ENCODE measurements at places on chromosomes 6 and 20.
A peak's percentile ranks its signal among the peaks of the same experiment; 100 is the strongest.

DNA sequence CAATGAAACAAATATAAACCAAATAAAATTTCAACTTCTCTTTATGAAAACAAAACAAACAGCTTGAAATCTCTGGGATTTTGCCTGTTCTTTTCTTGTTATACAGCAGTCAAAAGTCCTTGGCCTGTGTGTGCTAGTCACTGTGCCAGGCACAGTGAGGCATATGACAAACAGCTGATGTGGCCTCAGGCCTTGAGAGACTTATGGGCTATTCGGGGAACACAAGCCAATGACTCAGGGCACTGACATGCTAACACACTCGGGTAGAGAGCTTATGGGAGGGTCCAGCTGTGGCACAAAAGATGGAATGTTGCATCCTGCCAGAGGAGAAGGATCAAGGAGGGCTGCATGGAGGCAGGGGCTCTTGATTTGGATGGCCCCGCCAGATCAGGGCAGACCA is 95.4 kb upstream of the NKX2-2 start:
- no peak for DNase-seq

DNA sequence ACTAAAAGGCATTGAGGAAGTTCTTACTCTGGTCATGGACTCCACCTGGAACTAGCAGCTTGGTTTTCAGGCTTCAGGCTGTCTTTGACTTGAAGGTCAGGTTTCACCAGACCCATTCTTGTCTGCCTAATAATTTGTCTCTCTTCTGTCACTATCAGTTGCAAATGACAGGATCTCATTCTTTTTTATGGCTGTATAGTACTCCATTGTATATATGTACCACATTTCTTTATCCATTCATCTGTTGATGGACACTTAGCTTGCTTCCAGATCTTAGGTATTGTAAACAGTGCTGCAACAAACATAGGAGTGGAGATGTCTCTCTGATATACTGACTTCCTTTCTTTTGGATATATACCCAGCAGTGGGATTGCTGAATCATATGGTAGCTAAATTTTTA is 73.1 kb upstream of the SYNCRIP start:
- DNase-seq, result no peak

DNA sequence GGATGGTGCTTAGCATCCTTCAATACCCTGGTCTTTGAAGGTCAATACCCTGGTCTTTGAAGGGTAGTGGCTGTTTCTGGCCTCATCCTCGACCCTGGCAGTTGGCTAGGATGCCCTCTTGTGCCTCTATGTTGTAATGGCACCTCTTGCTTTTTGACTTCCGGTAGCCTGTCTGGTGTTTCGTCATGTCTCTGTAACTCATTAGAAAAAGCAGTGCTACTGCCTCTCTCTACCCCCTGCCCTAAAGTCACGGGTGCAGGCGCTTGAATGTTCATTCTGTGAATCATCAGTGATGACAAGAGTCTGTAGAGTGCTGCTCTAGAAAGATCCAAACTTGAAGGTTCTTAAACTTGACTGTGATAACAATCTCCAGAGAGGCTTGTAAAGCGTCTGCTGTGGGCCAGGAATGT is 28.3 kb downstream of the RSPO4 start:
- peak; percentile 33 for DNase-seq

GRCh38 chr20:23868321-23868720 is 11.2 kb downstream of the CST5 start:
- no peak for DNase-seq

DNA sequence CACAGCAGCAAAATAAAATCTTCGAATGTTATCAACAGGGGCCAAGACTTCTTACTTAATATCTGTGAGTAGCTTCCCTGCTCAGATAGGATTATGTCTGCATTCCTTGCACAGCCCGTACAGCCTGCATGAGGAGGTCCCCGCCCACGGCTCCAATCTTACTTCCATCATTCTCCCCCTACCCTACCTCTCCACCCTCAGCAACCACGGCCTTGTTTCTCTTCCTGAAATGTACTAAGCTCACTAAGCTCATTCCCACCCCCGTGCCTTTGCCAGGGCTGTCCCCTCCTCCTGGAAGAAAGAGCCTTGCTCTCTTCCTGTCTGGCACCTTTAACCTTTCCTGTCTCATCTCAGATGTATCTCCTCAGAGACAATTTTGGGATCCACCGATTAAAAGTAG is 120.4 kb downstream of the BCAS1 start:
- DNase-seq, result no peak

DNA sequence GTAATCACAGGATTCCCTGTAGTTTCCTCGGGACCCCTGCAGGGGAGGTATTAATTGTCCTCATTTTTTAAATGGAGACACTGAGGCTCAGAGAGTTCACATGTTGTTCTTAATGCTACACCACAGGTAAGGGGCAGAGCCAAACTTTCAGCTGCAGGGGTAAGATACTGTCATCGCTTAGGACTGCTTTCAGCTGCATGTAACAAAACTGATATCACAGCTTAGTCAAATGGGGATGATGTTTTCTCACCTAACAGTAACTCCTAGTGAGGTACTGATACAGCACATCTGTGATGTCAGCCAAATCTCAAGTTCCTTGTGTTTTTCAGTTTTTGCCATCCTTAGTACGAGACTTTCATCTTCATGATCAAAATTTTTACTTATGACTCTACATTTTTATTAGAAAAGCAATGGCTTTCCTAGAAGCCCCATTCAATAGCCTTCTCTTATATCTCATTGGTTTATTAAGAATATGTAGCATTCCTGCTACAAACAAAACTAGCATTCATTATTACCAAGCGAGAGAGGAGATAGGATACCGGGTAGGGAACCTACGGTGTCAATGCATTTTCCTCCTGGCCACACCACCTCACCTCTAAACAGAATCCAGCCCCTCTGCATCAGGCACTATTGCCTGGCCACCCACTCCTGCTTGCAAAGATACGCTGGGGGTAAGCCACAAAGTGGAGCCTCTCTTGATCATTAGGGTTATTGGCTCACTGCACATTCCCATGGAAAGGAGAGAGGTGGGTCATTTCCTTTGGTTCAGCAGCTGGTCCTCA is 557.5 kb downstream of the CD83 start:
- no peak for DNase-seq

- no peak for DNase-seq
Measured at GRCh38 chr6:31765910-31766794, 3.7 kb downstream of the SAPCD1 start.

DNA sequence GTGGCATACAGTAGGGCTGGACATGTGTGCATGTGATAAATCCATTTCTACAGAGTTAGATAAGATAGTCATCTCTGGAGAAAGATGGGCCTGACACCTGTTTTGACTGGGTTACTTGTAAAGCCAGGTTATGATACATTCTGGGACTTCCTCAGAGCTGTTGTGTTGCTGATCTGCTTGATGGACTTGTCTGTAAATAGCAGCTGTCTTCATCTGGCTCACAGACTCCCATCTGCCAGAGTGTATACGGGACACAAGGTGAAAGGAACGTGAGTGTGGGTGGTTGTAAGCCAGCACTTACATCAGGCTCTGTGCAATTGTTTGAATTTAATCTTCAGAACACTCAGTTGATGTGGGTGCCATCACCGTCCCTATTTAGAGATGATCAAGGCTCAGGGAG is 49.8 kb downstream of the ZDHHC14 start:
- DNase-seq, result no peak

DNA sequence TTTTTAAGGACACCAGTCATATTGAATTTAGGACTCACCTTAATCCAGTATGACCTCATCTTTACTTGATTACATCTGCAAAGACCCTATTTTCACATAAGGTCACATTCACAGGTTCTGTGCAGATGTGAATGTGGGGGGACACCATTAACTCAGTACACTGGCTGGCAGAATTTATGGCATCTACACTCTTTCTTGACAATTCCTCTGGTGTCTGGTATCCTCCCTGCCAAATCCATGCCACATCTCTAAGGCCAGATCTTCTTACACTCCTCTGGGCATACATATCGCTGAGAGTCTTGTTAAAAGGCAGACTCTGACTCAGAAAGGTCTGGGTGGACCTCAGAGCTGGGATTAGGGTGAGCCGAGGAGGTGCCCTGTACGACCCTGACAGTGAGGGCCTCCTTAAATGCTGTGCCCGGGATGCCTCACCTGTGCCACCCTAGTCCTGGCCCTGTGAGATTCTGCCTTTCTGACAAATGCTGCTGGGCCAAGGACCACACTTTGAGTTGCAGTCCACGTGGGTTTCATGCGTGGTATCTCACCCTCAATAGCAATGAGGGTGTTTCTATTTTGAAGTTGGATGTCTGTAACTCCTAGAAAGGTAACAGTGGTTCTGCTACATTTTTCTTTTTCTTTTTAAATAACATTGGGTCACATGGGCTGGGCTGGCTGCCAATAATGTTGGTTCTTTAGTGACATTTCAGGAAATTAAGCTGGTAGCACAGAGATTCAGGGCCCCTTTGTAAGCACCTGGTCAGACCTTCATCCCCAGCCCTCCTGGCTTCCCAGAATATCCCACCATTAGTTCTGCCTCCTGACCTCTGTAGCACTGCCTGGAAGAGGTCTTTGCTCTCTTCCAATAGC is 17.2 kb upstream of the LRRN4 start:
- DNase-seq, result no peak

GRCh38 chr20:14450256-14450655 is 112.8 kb upstream of the FLRT3 start:
- no peak for DNase-seq

GRCh38 chr6:33316603-33317418 is 733 bp downstream of the ZBTB22 start:
- no peak for DNase-seq

DNA sequence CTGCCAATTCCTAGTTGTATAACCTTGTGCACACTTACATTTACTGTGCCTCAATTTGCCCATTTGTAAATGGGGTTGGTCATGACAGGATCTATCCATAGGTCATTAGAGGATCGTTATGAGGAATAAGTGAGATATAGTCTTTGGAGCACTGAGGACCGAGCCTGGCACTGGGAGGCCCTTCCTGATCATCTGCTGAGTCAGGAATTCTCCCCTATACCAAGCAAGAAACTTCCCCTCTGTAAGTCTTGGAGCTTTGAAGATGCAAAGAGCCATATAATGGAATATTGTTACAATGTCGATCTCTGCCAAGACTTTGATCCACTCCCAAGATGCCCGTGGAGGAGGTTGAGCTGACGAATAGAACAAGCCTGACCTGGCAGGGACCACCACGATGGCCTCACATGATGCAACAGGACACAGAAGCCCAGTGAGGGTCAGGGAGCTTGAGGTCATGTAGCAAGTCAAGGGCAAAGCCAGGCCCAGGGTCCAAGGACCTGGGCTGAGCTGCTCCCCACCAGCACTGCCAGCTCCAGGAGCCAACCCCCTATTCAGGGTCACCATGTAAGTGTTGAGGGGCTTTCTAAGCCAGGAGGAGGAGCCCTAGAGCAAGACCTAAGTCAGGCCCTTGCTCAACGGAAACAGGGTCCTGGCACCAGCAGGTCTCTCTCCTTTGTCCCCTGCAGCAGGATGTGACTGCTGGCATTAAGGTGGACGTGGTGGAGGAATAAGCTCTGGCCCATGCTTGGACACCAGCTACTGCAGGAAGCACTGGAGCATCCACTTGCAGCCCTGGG is 16.7 kb downstream of the PDRG1 start:
- DNase-seq, result peak; percentile 36

All from kidney capillary endothelial cell (primary cell).